ENCODE measurements at places on chromosomes 6 and 20.

DNA sequence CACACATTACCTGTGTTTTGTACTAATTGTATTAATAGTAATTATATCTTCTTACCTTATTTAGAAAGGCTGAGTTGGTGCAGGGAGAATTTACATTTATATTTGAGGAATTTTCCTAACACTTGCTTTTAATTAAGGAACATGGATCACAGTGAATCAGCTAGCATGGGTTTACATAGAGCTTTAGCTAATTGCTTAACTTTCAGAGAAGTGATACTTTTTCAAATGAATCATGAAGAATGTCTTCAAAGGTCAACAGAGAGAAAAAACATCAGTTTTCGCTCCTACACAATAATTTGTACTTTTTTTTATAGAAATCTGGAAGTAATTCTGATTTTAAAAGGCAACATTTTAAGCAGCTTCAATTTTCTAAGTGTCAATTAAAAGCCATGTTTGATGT, 195.0 kb upstream of the HEY2 start:
- no peak for DNase-seq

GRCh38 chr6:61887423-61887822, 398.6 kb downstream of the KHDRBS2 start:
- no peak for DNase-seq

DNA sequence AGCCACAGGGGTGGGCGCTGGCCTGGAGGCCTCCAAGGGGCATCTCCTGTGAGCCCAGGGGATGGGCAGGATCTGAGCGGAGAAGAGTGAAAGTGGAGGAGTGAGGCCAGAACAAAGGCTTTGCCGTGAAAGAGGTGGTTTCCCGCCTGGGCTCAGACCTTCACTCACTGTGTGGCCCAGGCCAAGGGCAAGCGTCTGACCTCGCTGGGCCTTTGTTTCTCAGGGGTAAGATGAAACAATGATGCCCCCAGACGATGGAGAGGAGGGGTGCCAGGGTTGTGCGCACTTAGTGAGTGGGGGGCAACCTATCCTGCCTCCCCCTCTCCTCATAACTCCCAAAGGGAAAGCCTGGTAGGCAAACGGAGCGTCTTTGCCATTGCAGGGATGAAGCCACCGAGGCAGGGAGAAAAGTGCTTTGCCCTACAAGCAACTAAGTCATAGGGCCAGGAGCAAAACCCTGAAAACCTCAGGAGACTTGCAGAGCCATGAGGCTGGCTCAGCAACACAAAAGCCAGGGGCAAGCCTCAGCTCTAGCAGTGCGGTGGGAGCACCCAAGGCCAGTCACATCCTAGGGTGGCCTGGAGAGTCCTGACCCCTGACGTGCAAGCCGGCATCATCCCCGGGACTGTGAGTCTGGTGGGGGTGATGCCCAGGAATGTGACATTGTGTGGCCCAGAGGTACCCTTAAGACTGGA, 897 bp upstream of the STMN3 start:
- no peak for DNase-seq

DNA sequence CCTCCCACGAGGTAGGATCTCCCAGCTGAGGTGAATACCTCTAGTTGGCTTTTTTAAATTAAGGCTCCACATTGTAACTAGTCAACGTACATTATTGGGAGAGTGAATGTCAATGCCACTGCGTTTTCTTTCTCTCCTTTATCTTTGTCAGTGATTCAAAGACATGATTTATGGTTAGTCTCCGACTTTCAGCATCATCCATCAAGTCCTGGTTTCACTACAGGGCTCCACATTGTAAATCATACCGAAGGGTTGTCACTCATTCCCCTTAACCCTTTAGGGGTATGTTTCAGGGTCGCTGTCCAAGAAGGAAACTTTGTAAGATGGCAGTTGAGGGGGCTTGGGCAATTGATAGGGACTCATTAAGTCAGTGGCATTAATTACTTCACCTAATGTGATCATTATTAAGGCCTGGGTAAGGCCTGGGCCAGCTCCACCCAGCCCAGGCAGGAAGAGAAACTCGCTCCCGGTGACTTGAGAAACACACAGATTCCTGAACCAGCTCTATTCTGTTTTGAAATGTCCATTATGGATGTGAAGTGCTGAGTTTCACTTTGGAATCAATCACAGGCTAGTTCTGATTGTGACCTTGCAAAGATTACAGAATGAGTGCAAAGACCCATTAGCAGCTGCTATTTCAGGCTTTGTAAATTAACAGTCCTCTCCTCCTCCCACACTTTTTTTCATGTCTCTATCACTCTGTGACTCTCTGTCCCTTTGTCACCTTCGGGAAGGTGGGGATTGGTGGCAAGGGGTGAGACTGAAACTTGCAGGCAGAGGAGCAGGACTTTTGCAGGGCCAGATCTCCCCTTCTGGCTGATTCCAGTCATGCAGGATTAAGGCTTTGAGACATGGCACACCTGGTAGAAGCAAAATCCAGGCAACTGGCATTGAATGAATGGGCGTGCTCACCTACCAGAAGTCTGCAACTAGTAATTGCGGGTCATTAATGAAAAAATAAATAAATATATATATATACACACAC, 222.4 kb downstream of the TSHZ2 start:
- no peak for DNase-seq

GRCh38 chr6:148497717-148498116, 155.1 kb downstream of the SASH1 start:
- no peak for DNase-seq

- no peak for DNase-seq
Measured at GRCh38 chr20:56759741-56760278, 130.7 kb downstream of the TFAP2C start.

DNA sequence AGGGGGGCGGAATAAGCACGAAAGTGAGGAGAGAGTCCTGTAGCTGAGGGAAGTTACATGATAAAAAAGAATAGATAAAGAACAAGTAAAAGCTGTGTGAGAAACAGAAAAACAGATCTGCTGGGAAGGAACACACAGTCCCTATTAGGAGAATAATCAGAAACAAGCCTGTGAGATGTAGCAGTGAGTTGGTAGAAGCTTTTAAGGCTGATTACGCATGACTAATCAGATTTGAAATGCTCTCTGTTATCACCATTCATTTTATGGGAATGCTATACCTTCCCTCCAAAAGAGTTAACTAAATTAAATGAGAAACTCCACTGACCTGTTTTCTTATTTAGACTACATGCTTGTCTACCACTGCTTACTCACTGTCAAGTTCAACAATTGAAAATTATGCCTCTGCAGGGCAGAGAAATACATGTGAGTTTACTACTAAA, 15.8 kb downstream of the REPS1 start:
- peak; percentile 42 for DNase-seq

DNA sequence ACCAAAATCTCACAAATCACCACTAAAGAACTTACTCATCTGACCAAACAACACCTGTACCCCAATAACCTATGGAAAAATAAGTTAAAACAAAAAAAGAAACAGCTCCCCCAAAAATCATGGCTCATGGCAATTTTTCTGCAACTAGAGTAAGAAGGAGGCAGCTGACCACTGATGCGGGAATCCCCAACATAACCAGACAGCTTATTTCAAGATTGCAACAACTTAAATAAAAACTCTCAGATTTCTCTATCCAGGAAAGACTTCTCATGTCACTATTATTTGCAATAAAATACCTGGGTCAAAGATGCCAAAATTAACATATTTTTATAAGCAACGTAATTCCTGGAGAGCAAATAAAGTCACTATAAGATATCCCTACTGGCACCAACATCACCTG, 128.1 kb upstream of the LY86 start:
- no peak for DNase-seq

- DNase-seq = no peak
Measured at GRCh38 chr6:164062872-164063271, 648.4 kb downstream of the QKI start.

All from SK-N-SH (cell line).